Ammon's horn (tissue), 1 donor: ENCODE measurements at places on chromosomes 5 and 9.

GRCh38 chr5:59424515-59424914 lies 469.0 kb downstream of the PDE4D start:
- DNase-seq: no peak

DNA sequence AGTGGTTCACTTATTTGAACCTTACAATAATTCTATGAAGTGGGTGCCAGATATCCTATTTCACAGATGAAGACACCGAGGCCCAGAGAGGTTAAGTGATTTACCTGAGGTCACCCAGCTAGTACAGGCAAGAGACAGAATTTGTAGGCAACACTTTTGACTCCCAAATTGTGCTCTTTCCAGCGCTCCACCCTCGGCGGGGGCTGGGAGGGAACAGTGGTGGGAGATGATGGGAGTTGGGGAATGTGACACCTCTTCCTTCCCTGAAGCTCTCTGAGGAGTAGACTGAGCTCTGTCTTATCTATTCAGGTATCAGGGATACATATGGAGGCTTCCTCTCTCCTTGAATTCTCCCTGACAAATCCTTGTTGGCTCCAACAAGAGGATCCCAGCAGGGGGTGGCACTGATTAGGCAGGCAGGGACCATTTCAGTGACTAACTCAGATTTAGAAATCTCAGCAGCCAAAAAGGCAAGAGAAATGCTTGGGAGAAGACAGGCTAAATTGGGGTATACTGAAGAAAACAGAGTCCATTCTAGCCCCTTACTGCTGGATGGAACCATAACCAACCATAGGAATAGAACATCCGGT lies 95.8 kb upstream of the PANK3 start:
- DNase-seq: no peak

DNA sequence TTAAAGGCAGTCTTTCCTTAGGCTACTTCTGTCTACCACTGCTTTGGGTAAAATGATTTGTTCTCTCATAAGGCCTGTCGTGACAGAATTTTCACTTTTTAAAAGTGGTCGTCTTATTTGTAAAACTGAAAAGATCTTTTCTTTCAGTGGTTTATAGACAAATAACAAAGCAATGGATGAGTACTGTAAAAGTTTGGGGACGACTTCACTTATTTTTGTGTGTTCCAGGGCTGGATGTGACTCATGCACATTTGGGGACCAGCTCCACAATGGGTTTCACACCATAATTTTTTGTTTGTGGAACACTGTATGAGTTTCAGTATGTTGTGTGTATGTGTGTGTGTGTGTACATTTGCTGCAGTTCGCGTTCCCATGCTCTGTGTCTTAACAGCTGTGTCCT lies 53.6 kb downstream of the ARHGAP26 start:
- no peak for DNase-seq

GRCh38 chr9:75046725-75047345 lies 18.7 kb upstream of the CARNMT1 start:
- DNase-seq: no peak

DNA sequence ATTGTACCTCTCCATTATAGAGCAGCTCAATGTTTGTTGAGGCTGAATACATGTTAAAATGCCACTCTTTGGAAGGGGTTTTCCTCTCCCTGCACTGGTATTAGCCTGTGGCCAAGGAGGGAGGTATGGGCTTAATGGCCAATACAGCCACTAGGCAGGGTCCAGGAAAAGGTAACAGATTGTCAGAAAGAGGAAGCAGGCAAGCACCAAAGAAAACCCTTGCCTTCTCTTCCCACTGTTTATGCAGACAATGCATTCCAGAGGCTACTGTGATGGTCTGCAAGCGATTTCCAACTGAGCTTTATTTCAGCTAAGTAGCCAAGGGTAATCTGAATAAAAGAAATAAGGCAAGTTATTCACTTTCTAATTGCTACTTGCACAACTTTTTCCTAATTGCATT lies 95.3 kb upstream of the SLC27A6 start:
- no peak for DNase-seq

DNA sequence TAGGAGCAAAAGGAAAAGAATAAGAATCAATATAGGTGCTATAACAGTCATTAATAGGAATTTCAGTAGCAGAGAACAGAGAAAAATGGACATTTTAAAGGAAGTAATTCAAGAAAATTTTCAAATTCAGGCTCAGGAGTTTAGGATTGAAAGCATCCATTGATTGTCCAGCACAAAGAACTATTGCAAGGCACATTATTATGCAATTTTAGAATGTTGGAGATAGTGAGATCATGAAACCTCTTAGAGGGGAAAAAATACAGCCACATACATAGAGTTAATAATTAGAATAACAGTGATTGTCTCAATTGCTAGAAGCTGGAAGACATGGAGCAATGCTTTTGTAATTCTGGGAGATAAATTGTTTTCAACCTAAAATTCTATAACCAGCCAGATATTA lies 31.5 kb downstream of the CNTLN start:
- DNase-seq: no peak

DNA sequence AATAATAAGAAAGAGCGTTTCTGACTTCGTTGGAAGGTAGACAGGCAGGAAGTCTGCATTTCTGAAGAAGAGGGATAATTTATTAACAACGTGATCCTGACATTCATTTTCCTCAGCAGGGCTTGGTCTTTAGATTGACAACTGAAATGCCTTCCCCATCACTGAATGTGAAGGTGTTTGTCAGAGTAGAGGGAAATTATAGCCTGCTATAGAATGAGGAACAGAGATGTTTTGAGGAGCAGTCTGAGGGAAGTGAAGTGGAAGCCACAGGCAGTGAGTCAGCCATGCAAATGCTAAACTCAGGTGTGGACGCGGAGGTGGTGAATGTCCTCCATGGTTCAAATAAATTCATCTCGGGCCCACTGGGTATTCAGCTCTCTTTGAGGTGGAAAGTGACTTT lies 30.5 kb downstream of the C7 start:
- no peak for DNase-seq
